ENCODE measurements at places on chromosomes 6 and 20.
A peak's percentile ranks its signal among the peaks of the same experiment; 100 is the strongest.

- DNase-seq: no peak
Observed at GRCh38 chr6:1426416-1426815, 37.0 kb downstream of the FOXF2 start.

DNA sequence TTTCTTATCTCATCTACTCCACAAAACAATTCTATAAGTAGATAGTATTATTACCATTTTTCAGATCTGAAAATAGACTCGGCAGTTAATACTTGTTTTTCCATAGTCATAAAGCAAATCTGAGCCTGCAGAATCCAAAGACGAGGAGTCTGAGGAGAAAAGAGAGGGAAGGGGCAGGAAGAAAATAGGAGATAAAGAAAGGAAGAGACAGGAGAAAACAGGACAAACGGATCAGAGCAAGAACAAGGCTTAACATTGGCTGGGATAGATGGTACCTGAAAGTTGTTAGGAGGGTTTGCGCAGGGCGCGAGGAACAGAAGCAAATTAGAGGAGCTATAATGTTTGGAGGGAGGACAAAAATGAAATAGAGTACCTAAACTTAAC, 639 bp upstream of the PPIL1 start:
- no peak for DNase-seq

DNA sequence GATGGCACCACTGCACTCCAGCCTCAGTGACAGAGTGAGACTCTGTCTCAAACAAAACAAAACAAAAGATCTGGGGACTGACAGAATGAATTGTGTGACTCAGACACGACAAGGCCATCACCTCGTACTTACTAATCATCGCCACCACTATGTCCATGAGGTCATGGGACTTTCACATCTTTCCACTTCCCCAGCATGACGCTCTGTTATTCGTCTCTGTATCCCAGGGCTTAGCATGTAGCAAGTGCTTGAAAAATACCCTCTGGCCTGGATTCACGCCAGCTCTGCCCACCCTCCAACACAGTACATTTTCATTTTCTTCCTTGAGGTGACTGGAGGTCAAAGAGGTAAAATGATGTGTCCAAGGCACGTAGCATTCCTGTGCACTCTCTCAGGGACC, 27.8 kb downstream of the FGD2 start:
- peak; percentile 82 for DNase-seq

DNA sequence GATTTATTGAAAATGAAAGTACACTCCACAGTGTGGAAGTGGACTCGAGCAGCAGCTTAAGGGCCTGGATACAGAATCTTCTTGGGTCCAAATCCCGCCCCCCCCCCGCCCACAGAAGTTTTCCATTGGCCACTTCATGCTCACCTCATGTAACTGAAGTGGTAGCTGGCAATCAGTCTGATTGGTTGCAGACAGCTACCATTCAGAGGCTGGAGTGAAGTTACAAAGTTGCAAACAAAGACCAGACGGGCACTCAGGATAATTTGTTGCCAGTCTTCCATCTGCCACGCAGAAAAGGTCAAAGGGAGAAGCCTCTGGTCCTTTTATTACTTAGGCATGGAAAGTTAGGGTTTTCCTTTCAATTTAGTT, 25.8 kb upstream of the FABP7 start:
- DNase-seq: no peak

DNA sequence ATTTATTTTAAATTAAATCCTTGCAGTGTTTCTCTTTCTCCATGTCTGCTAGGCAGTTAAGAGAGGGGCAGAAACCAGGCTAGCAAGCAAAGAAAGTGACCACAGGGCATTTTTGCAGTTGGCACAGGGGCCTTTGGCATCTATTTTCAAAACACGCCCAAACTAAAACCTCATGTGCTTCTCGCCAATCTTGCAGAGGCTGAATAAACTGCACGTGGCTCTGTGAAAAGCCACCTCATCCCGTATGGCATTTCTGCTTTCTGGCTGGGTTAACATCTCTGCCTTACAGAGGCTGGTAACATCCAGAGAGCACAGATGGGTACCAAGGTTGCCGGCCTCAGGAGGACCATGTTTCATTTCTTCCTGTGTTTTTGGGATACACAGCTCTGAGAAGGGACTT, 54.6 kb downstream of the GJA10 start:
- DNase-seq: no peak

DNA sequence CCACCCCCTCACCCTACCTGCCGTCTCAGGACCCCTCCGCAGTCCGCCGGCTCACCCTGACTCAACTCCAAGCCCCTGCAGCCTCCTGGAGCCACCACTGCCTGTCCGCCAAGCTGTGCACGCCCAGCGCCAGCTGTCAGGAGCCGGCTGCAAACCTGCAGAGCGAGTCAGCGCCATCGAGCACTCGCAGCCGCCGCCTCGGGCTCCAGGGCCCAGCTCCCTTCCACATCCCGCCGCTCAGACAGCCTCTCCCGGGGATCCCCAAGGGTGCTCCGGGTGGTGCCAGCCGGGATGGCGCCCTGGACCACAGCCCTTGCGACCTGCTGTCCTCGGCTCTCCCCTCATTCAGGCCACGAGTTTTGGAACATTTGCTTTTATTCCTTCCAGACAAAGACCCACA, 4.3 kb downstream of the TNNC2 start:
- no peak for DNase-seq

DNA sequence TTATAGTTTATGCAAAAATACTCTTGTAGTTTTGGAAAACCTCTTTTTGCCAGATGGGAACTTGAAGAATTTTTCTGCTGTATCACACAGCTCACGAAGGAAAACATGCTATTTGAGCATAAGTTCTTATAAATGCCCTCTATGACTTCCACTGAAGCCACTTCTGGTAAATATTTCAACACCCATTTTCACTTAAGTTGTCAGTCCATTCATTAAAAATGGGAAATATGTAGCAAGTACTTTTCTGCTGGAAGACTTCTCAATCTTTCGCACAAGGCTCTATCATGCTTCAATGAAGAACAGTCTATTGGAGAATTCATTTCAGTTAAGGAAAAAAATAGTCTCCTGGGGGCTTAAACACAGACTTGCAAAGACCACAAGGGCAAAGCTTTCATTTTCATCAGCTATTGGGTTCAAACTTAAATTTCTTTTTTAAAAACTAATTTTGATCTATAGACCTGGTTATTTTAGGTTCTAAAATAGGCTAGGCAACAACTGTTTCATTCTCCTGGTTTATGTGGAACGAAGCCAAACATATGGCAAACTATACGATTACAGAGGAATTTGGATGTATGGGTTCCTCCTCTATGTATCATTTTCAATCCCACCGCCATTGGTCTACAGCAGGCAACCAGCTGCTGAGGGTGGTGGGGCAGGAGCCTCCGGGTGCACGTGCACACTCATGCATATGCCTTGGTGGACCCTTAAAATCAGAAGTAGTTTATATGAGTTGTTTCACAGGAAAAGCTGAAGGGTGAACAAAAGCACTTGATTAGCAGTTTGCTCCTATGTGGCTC, 38.7 kb downstream of the LAMA4 start:
- DNase-seq: no peak

- DNase-seq: no peak
Observed at GRCh38 chr20:34951652-34952051, 4.0 kb downstream of the GSS start.

- DNase-seq: no peak
Observed at GRCh38 chr6:109867009-109867969, 110.8 kb upstream of the GPR6 start.

GRCh38 chr20:33672426-33673113, 1.7 kb downstream of the NECAB3 start:
- no peak for DNase-seq

GRCh38 chr6:34633256-34633655, 63.3 kb downstream of the ILRUN start:
- no peak for DNase-seq

- DNase-seq: no peak
Observed at GRCh38 chr6:168670401-168670985, 229.5 kb downstream of the SMOC2 start.

- no peak for DNase-seq
Observed at GRCh38 chr6:43070028-43070632, 6.0 kb upstream of the PTK7 start.

GRCh38 chr6:119119989-119120388, 41.5 kb upstream of the FAM184A start:
- no peak for DNase-seq

GRCh38 chr6:73800997-73801396, 105.0 kb downstream of the CD109 start:
- no peak for DNase-seq

DNA sequence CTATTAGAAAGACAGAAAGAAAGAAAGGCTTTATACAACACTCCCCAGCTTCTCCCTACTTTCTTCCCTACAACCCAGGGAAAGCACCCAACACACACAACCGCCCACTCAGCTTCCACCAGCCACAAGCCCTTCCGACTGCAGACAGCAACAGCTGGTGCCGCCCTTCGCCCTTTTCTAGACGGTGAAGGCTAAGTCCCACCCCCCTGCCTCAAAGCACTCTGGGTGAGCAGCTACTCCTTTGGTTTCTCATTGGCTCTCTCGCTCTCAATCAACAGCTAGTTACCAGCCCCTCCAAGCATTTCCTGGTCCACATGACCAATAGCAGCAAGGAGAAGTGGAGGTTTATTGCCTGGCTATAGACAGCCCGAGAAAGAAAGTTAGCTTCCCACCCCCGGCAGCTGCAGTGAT, 230.1 kb upstream of the MOCS1 start:
- DNase-seq: no peak

- no peak for DNase-seq
Observed at GRCh38 chr6:21856456-21856825, 262.9 kb downstream of the SOX4 start.

GRCh38 chr6:131918650-131919355, 32.4 kb downstream of the CCN2 start:
- no peak for DNase-seq

DNA sequence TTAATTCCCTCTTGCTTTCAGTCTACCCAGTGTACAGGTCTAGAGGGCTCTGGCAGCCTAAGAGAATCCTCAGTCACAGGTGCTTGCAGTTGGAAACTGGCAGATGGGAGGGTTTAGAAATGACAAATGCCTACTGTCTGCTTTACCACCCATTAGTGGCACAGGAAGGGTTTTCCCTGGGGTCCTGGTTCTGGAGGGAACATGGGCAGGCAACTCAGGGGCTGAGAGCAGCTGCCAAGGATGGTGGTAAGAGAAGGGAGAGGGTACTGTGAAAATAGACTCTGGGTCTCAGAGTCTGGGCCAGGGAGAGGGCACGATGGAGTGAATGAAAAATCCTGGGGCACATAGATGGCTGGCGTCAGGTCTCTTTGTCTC, 103.5 kb downstream of the TCP11 start:
- no peak for DNase-seq

DNA sequence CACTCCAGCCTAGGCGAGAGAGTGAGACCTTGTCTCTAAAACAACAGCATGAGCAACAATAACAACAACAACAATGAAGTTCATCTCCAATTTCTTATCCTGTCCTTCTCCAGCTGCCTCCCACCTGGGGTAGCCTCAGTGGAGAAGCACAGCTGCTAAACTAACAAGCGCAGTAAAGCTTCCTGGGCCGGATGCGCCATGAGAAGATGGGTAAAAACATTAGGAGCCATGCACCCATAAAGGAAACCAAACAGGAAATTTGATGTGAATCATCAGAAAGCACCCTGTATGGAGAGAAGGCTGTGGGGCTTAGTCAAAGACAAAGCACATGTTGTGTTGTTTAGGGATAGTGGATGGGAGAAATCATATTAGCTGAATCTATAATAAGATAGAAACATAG, 61.1 kb upstream of the CCN6 start:
- peak; percentile 73 for DNase-seq

GRCh38 chr6:43938178-43939105, 168.4 kb downstream of the VEGFA start:
- DNase-seq: peak; percentile 5

GRCh38 chr20:59572515-59572914, 31.8 kb upstream of the PHACTR3 start:
- no peak for DNase-seq

DNA sequence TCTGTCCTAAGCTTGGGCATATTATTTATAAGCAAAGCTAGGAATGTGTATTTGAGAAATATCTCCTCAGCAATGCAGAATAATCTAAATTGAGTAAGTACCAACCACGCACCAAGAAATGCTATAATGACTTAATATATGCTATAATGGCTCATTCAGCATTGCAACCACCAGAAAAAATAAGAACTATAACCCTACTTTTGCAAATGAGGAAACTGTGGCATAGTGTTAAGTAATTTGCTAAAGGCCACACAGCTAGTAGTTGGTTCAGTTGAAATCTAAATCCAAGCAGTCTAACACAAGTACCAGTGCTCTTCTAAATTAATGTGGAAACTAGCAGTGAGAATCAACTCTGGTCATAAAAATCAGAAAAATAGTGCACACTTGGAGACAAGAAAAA, 35.7 kb downstream of the HBS1L start:
- no peak for DNase-seq

DNA sequence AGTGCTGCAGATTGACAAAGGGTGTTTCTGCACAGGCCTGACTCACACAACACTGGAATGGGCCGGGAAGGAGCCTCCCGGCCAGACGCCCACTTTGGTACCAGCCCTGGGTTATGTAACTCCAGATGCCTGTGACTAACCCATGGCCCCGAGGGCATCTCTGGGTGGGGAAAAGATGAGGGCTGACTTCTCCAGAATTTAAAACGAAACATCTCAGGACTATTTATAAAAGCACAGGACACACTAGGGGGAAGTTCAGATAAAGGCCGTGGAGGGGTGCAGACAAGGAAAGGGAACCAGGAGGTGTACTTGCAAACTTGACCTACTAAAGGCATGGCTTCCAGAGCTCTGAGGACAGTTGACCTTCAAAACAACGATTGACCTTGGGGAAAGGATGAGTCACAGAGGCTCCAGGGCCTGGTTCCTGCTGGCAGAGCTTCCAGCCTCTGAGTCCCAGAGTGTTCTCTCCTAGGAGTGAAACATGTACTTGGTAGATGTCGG, 196.9 kb downstream of the NFATC2 start:
- DNase-seq: no peak

DNA sequence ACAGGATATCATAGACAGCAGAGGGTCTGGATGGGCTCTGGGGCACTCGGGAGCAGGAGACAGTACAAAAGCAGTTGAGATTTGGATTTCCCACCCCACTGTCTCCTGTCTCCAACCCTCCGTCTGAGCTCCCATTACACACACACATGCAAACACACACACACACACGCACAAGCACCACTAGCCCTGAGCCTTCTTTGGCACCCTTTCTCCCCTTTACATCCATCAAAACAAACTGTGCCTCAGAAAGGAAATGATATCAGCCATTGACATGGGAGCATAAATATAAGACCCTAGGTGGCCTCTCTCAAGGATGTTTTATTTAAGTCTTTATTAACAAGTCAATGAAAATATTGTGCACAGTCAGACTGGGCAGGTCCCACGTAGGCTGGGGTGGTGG, 17.5 kb downstream of the TTBK1 start:
- DNase-seq: no peak

All from activated CD4-positive, alpha-beta memory T cell treated with anti-CD3 and anti-CD28 coated beads for 36 hours (primary cell).